Caudate nucleus (tissue), 63 donors: ENCODE measurements at places on chromosomes 7 and 10.

- no peak for DNase-seq
These were observed 107.8 kb downstream of the ARHGAP22 start for GRCh38 chr10:48496831-48497779.

DNA sequence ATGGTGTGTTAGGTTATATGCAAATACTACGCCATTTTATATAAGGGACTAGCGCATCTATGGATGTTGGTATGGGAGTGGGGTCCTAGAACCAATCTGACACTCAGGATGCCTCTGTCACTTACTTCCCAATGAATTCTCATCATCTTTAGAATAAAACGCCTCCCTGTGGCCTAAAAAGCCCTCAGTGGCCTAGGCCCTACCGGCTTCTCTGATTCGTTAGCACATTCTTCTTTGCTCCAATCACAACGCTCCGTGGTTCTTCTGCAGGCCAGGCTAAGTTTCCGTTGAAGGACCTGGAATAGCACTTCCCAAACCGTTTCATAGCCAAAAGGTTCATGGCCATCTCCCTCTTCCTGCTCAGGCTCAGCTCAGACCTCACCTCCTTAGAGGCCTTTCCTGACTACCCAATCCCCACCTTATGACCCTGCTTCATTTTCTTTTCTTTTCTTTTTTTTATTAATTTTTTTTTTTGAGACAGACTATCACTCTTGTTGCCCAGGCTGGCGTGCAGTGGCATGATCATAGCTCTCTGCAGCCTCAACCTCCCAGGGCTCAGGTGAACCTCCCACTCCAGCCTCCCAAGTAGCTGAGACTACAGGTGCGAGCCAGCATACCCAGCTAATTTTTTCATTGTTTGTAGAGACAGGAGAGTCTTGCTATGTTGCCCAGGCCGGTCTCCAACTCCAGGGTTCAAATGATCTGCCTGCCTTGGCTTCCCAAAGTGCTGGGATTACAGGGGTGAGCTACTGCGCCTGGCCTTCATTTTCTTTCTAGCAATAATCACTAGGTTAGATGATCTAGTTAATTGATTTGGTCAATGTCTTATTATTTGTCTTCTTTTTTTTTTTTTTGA, 24.5 kb upstream of the YWHAG start:
- DNase-seq: no peak

GRCh38 chr10:132904181-132904813, 38.1 kb downstream of the CFAP46 start:
- DNase-seq: no peak

GRCh38 chr7:88104732-88105131, 115.1 kb downstream of the SRI start:
- DNase-seq: no peak

DNA sequence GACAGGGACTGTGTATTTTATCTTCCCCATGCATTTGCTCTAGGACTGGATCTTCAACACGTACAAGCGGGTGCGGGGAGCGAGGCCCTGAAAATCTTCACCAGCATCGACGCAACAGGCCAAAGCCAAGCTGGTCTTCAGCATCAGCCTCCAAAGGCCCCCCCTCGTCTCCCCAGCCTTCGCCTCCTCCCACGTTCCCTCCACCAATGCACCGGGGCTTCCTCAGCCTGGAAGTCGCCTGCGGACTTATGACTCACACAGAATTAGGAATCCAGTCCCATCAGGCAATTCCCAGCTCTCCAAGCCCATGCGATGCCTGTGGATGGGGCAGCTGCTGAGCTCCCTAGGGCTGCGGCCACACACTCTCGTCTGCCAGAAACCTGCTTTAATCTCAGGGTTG, 36.3 kb upstream of the RNF32 start:
- no peak for DNase-seq

DNA sequence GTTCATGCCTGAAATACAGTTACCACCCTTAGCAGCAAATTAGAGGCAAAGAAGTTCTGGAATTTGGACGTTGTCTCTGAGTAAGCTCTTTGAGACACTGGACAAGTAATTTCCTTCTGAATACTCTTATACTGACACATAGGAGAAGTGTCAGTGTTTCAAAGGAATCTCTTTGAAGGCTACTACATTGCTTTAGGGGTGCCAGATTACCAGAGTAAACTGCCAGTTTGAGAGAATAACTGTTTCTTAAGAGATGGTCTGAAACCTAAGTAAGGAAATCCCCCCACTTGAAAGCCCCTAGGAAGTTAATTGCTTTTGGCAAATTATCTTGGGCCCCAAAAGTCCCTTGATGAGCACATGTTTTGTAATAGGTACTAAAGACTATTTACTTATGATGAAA, 3.4 kb downstream of the FAS start:
- DNase-seq: no peak

DNA sequence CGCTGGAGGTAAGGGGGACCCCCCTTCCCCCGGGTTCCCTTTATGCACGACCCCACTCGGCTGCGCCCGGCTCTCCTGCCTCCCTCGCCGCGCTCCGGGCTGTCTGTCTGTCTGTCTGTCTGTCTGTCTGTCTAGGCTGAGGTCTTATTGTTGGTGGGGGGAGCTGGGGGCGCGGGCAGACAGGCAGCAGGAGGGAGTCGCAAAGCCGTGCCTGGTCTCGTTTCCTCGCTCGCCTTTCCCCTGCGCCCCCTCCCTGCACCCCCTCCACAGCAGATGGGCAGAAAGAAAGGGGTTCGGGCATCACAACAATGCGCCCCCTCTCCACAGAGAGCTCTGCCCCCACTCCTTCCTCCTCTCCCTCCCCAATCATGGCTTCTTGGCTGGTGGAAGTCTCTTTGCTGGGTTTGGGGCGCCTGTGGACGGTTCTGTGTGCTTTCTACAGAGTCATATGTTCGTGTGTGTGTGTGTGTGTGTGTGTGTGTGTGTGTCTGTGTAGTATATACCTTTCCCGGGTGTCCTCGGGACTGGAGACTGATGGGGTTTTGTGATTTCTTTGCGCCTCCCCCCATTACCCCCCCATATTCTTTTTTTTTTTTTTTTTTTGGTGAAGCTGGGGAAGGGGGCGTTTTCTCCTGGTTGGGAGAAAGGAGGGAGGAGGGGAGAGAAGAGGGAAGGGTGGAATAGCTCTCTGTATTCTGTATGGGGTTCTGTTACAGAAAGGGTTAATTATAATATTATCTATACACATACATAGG, 1.9 kb downstream of the AUTS2 start:
- no peak for DNase-seq

- no peak for DNase-seq
These were observed 15.1 kb downstream of the FAM53B start for GRCh38 chr10:124728830-124729661.

GRCh38 chr7:44858161-44858560, 10.3 kb upstream of the H2AZ2 start:
- no peak for DNase-seq

DNA sequence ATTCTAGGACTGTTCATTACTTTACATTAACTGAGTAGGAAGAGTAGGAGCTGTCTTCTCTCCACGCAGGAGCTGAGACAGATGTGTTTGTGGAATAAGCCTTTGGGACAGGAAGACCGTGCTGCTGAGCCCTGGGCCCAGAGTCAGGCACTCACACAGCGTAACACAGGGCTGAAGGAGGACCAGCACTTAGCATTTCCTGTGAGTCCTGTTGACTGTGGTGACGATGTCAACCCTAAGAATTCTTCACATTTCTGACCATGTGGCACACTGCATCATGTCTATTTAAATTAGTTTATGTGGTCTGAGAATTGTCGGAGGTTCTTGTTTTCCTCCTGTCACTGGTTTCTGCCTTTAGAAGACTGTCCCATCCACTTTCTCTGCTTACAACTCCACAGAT, 117.2 kb downstream of the PIP4K2A start:
- DNase-seq: no peak
